ENCODE measurements at places on chromosomes 6 and 20.

- no peak for DNase-seq
Measured at GRCh38 chr6:2196079-2196679, 49.2 kb downstream of the GMDS start.

GRCh38 chr20:22684763-22685443, 100.5 kb upstream of the FOXA2 start:
- DNase-seq = no peak

DNA sequence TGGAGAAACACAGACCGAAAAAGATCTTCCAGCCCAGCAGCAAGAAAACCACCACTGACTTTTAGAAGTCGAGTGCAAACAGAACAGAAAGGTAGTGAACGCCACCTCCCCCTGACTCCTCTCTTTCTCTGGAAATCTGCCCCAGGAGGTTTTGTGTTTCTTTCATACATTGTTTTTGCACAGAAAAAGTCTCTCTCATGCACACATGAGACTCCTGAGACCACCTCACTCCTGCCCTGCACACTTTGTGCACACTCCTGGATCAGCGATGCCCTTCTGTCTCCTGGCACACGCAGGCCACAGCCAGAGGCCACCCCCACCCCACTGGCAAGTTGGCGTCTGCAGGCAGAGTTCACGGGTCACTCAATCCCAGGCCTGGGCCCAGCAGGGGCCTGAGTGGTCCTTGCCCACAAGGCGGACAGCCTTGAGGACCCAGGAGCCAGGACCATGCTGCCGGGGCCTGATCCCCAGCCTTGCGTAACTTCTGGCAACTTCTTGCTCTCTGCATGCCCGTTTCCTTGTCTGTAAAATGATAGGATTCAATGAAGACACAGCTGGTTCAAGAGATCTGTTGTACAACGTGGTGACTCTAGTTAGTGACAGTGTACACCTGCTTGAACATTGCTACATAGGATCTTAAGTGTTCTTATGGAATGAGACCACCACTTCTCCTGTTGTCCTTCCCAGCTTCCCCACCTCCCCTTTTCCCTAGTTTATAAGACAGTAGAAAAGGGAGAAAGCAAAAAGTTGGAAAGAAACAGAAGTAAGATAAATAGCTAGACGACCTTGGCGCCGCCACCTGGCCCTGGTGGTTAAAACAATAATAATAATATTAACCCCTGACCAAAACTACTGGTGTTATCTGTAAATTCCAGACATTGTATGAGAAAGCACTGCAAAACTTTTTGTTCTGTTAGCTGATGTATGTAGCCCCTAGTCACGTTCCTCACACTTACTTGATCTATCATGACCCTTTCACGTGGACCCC, 30.2 kb upstream of the CST7 start:
- DNase-seq = no peak

GRCh38 chr6:36110050-36110449, 20.3 kb upstream of the MAPK13 start:
- DNase-seq = no peak

DNA sequence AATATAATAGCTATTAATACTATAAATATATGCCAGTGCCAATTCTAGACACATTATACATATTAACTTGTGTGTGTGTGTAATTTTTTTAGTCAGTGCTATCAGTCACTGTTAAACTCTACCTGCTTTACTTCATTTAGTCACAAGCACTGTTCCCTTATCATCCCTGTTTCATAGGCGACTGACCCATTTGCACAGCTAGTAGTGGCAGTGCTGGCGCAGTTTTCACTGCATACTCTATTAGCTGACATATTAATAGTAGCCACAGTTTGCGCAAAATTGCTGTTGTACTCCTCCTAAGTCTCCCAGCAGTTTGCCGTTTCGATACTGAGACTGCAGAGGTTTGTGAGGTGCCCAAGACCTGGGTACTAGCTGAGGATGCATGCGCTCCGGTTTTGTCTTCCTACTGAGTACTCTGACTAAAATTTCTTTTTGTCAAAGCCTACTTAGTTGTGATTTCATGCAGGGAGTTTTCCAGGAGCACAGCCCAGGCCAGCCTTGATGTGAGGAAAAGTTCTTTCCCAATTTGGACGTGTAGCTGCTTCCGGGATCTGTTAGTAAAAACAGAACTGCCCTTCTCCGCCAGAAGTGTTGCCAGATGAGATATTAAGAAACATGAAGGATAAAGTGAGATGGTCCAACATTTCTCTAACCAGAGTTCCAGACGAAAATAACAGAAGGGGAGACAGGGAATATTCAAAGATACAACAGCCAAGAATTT, 5.6 kb downstream of the BAG2 start:
- no peak for DNase-seq

DNA sequence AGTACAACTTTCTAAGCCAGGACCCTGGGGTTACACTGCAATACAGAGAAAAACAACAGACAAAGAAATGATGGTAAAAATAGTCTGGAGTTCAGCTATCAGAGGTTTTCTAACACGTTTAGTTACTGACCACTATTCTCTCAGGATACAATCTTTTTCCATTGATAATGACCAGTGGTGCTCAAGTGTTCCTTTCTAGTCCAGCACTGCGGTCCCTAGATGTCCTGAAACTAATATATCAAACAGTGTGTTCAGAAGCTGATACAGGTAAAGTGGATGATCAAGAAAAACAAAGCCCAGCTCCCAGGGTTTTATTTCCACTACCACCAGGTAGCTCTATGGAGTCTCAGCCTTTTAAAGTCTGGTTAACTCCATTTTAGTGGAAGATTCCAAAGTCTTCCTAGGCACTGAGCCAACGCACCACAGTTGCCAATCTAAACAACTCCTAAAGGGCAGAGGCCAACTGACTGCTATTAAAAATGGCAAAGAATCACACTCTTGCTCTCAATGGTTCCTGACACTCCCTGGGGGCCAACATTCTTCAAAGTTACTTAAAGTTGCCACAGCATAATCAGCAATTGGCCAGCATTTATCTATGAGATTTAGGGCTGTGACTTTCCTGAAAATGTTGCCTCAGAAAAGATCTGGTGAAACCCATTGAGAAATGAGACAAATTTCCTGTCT, 38.2 kb downstream of the DZANK1 start:
- no peak for DNase-seq
